ENCODE measurements at places on chromosomes 11 and 22.

DNA sequence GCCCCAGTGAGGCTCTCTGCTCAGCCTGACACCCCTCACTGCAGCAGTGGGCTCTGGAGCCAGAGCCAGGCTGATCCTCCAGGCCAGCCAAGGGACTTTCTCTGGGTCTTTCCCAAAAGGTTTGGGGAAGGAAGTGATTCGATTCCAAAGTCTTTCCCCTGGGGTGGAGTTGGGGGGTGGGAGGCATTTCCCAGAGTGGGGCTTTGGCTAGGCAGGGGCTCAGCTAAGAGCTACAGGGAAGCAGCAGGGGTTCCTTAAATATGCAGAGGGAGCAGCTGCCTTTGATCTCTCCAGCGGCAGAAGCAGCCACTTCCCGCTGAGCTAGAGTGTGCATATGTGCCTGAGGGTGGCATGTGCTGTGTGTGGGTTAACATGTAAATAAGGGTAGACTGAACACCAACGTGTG is 192.9 kb downstream of the INSC start:
- no peak for DNase-seq

- DNase-seq, result no peak
These were observed 28.8 kb upstream of the RRM1 start for GRCh38 chr11:4065601-4066377.

DNA sequence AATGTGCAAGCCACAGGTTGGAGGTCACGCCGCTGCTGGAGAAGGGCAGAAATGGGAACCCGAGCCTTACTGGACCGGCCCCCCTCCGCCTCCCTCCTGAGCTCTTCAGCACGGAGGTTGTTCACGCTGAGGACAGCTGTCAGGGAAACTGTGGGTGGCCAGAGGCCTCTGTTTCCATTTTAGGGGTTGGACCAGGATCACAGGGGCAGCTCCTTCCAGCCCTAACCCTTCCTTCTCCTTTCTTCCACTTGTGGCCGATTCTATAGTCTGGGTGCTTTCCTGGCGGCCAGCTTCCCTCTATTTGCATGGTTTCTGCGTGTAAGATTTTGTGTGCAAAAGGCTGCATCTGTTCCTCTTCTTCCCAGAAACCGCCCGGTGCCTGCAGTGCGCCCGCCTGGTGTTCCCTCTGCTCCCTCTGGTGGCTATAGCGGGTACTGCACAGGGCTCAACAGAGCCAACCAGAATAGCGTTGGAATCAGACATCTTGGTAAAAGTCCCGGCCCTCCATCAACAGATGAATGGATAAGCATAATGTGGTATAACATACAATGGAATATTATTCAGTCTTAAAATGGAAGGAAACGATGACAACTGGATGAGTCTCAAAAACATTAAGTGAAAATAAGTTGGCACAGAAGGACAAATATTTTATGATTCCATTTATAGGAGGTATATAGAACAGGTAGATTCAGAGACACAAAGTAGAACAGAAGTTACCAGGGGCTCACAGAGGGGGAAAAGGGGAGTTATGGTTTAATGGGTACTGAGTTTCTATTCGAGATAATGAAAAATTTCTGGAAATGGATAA is 8.4 kb upstream of the SLC22A8 start:
- peak; percentile 82 for DNase-seq

GRCh38 chr11:8312986-8313385 is 49.3 kb upstream of the LMO1 start:
- no peak for DNase-seq

DNA sequence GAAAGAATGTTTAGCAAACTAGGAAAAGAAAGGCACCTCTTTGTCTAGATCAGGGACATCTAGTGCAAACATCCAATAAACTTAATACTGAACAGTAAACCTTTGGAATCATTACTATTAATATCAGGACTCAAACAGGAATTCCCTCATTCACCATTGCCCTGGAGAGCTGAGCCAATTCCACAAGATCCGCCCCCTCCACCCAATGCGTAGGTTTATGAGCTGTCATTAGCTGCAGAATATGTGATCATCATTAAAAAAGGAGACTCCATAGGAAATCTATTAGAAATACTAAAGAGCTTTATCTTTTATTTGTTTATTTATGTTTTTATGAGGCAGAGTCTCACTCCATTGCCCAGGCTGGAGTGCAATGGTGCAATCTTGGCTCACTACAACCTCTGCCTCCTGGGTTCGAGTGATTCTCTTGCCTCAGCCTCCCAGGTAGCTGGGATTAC is 5.5 kb downstream of the IL17REL start:
- DNase-seq, result no peak

DNA sequence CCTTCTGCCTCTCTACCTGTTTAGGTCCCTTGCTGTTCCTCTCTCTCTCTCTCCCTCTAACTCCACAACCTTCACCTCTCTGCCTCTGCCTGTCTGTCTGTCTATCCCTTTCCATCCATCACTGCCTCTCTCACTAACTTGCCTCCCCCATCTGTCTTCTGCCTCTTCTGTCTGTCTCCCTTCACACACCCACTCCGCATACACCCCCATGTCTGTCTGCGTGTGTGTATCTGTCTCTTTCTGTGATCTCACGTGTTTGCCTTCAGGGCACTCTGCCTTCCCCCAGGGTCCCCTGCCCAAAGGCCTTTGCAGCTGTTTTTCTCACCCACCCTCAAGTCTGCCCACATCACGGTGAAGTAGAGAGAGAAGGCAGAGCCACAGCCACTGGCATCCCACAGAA is 7.9 kb downstream of the RTN4RL2 start:
- DNase-seq, result no peak

GRCh38 chr11:11288972-11289616 is 64.0 kb downstream of the CSNK2A3 start:
- no peak for DNase-seq

GRCh38 chr11:62124186-62125113 is 639 bp downstream of the INCENP start:
- peak; percentile 50 for DNase-seq

- DNase-seq, result peak; percentile 70
These were observed 4.2 kb upstream of the RASGRP2 start for GRCh38 chr11:64747961-64748665.

DNA sequence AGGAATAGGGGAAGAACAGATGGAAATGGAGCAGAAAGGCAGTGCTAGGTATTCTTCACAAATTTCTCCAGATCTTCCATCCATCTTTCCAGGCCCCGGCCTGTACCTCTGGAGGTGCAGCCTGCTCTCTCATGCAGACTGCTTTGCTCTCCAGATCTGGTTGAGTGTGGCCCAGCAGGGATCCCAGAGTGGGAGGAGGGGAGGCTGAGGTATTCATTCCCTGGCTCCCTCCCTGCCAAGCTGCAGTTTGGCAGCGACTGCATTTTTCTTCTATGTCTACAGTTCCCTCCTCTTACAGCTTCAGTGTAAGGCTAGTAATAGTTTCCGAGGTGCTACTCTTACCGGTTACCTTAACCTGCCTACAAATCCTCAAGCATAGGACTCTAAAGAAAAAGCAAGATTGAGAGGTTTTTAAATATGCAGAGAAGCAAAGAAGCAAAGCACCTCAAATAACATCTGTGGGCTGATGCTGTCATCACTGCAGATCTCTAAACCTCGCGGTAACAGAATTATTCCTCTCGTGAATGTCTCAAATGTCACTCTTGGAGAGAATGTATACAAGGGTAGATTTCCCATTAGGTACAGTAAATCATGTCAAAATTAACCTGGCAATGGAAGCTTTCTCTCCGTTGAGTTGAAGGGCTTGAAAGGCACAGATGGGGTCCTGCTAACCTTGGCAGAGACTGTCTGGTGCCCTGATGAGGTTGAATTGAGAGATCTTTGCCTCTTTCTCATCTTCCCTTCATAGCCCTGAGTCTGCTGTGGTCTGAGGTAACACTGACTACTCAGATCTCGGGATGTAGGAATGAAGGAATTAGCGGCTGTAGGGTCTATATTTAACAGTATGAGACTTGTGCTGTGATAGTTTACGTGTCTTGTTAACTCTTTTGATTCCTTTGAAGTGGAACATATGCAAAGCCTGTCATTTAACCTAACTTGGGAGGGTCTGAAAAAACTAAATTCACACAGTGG is 297.9 kb upstream of the C11orf87 start:
- DNase-seq, result no peak

DNA sequence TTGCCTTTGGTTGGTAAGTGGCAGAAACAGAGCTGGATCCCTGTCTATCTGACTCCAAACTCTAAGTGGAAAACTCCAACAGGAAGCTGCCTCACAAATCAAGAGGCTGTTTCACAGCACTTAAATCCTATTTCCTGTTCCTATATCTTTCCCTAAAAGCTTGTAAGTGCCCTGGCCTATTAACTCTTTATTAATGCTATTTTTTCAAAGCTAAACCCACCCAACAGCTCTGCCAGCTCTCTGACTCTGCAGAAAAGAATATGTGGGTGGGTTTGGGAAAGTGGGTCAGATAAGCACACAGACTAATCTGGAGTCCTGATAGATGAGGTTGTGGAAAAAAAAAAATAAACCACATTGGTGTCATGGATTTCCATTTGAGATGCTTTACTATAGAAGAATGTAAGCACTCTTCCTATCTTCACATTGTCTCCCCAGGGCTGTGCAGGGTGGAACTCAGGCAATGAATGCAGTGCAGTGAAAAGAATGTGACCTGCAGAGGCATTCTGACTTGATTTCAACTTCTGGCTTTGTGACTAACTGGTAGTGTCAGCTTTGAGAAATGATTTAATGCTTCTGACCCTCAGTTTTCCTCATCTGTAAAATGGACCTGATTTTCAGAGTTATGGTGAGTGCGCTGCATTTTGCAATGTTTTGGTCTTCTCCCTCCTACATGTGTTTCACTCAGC is 125.6 kb downstream of the AASDHPPT start:
- no peak for DNase-seq

DNA sequence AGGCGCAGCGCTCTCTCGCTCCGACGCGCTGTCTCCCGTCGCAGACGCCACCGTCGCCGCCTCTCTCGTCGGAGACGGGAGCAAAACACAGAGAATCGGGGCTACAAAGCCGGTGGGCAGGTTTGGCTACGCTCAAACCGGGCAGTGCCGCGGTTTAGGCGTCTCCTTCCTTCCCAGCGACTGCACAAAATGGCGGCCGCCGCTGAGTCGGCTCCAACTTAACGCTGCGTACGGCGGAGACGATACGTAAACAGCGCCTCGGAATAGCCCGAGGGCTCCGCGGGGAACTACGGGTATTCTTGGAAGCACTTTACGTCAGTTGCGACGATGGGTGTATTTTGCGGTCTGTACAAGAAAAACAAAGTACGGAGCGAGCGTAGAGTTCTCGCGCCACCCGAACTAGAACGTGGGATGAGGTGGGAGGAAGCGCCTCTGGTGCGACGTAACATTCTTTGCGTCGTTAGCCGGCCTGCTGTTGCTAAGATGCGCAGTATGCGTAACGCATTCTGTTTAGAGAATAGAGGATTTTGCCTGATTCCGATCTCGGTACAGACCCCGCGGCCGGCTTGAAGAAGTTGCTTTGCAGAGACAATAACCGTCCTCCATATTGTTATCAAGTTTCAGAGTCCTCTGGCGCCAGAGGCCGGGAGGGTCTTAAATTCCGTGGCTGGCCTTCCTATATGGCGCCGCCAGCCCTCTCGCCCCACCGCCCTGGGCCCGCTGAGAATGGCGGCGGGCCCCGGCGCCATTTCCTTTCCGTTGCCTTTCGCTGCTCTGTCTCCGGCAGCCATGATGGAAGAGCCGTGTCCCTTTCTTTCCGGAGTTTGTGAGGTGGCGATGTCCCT is at the start of gene DDX17:
Gene DDX17, minus strand, starts transcription at position 194 of the 845 bp plus-strand sequence.
- peak; percentile 93 for DNase-seq

GRCh38 chr11:45922425-45923082 is at the start of gene LARGE2:
Gene LARGE2 (plus strand): TSS chr11:45922656. CDS start chr11:45922883, 227 bp downstream.
- DNase-seq, result no peak

GRCh38 chr11:72630104-72630852 is 43.9 kb downstream of the PDE2A start:
- no peak for DNase-seq

DNA sequence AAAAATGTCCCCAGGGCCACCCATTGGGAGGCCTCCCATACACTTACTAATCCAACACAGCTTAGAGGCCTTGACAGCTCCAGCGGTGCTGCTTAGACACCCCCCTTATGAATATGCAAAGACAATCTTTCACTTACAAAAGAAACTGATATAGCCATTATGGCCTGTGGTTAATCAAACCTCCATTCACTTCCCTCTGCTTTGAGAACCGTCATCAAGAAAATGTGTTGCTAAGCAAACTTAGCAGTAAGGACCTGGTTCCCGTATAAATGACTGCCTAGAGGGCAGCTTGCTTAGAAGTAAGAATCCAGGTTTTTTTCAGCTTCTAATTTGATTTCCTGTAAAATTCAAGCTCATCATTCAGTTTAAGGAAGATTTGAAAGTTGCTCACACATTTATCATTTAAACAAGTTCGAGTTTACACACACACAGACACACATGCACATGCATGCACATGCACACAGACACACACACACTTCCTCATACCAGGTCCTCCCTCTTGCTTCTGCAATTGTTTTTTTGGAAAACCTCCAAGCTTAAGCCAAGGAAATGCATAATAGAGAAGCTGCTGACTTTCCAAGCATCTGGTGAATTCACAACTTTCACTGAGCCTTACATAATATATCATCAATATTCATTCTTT is 137.7 kb upstream of the BLID start:
- DNase-seq, result no peak

DNA sequence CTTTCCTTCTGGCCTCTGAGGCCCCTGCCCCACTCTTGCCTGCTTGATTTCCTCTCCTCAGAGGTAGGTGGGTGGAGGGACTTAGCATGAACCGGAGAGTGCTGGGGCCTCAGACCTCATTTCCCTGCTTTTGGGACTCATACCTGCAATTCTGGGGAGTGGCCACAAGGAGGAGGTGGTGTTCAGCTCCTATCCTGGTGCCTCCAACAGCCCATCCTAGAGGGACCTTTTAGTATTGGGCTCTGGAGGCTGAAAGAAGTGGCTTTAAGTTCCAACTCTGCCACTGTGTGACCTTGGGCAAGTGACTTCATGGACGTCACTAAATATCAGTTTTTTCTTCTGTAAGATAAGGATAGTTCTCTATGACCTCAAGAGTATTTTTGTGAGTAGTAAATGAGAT is 98.6 kb downstream of the KIAA1671 start:
- no peak for DNase-seq

DNA sequence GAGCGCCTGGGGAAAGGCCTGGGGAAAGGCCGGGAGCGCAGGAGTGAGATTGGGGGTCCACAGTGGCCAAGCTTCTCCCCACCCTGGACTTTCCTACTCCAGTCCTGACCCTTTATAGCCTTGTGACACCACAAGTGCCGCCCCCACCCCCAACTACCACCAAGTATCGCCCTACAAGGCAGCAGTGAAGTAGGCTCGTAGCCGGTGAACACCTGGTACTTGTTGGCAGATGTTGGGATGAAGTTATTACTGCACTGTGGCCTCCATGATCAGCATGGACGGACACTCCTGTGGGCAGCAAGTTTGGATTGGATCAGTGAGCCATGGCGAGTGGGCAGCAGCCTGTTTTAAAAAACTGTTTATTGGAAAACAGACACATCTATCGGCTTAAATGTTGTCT is 45.0 kb downstream of the EIF3F start:
- DNase-seq, result no peak

DNA sequence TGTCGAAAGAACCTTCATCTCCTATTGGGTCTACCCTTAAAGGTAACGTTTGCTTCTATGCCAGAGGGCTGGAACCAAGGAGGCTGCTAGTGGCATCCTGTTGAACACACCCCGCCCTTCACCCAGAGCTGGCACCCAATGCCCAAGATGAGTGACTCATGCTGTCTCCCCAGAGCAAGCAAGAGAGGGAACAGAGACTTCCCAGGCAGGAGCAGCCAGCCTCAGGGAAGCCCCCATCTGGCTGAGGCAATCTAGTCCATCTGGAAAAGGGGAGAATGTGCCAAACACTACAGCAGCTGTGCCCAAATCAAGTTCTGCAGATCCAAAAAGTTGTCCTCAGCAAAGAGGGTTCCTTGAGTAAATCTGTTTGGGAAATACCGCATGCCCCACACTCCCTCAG is 91.9 kb upstream of the TP53I11 start:
- no peak for DNase-seq

- no peak for DNase-seq
These were observed 12.6 kb downstream of the RHBDD3 start for GRCh38 chr22:29255064-29255621.
